ENCODE measurements at places on chromosomes 4 and X.

DNA sequence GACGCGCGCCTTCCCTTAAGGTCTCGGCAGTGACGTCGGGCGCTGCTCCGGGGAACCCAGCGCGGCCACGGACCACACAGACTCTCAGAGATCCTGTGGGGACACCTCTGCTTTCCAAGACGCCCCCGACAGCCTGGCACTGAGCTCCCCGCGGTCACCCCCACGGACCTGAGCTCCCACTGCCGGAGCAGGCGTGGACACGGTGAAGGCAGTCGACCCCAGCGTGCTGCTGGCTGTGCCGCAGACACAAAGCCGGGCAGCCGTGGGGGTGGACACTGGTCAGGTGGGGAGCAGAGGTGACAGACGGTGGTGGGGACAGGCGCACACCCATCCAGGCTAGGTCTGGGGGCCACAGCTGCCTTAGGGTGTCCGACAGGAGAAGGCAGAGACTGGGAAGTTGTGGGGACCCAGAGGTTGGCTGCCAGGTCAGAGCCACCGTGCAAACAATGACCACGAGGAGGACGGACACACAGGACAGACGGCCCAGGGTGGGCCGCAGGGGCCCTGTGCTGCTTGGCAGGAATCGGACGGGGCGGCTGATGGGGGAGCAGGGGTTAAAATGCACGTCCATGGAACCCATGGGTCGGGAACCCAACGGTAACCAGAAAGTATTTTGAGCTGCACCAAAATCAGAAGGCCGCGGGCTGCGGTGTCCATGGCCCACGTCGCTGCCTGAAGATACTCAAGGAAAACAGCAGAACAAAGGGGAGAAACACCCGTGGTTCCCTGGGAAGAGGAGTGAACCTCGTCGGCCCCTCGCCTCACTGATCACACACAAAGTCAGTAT is 16.6 kb upstream of the GTPBP6 start:
- no peak for DNase-seq

DNA sequence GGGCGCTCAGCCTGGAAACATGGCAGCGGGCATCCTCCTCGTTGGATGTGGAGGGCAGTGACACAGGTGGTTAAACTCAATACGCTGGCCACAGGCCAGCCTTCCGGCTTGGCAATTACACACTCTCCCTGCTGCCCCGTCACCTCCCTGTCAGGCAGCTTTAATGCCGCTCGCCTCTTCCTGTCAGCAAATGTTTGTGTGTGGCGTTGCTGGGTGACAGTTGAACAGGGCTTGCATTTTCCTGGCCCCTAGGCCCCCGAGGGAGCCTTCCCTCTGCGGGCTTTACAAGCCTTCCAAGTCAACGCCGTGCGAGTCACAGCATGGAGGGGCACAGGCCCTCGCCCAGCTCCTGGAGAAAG is 620.0 kb downstream of the BCOR start:
- DNase-seq, result no peak

DNA sequence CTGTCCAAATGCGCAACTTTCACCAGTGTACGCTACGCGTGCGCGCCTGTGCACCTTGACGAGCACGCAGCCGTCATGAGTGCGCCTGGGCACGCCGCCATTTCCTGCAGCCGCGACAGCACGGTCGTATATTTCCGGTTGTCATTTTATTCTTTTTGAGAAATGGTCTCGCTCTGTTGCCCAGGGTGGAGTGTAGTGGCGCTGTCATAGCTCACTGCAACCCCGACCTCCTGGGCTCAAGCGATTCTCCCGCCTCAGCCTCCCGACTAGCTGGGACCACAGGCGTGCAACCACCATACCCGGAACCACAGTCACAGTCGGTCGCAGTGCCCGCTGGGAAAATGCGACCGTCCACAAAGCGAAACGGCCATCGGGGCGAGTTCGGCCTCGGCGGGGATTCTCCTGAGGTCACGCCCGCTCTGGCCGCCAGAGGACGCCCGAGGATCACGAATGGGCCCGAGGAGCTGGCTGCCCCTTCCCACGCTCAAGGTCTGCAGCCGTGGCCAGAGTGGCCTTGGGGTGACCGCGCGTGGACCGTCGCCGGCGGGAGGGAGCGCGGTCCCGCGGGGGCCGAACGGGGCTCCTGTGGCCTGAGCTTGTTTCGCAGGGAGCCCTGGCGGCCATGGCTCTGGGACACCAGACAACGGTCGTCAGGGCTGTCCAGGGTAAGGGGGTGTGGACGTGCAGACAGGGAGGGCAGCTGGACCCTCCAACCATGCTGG is 23.7 kb upstream of the PNMA3 start:
- DNase-seq, result peak; percentile 45

DNA sequence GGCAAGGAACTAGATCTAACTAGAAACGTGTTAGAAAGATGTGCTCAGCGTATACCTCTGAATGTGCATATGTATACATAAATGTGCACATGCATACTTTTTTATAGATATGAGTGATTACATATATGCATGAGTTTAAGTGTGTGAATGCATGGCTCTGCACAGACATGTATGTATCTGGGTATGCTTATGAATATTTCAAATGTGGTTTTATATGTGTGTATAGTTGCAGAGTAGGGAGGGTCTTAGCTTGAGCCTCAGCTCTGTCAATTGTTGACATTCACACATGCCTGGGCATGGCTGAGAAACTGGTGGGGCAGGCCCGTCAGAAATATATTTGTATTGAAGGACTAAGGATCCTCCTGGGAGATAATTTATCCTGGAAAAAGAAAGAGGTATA is 31.1 kb downstream of the RAP2C start:
- DNase-seq, result no peak

- DNase-seq, result no peak
These were observed 14.9 kb upstream of the TSPAN5 start for GRCh38 chr4:98673288-98673644.

DNA sequence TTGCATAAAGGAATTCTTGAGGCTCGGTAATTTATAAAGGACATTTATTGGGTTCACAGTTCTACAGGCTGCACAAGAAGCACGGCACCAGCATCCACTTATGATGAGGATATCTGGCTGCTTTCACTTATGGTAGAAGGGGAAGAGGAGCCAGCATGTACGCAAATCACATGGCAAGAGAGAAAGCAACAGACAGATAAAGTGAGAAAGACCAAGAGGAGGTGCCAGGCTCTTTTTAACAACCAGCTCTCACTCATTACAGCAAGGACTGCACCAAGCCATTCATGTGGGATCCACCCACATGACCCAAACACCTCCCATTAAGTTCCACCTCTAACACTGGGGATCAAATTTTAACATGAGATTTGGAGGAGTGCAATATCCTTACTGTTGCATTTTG is 1198.2 kb downstream of the ADGRL3 start:
- no peak for DNase-seq
